Amniotic stem cell (primary cell): ENCODE measurements at places on chromosomes 7 and 10.

DNA sequence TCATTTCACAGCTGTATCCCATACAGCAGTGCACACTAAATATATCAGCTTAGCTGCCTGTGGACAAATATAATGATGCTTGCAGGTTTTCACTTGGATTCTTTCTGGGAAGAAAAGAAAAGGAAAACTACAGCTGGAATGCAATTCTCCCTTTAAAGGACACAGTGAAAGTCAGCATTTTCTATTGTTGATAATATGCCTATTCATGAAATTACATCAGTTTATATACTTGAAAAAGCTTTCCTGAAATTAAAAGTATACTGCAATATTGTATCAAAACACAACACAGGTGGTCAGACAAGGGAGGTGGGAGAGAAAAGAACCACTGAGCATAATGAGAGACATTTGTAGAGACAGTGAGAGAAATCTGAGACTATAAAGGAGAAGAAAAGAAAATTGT, 20.3 kb downstream of the THSD7A start:
- DNase-seq: no peak

DNA sequence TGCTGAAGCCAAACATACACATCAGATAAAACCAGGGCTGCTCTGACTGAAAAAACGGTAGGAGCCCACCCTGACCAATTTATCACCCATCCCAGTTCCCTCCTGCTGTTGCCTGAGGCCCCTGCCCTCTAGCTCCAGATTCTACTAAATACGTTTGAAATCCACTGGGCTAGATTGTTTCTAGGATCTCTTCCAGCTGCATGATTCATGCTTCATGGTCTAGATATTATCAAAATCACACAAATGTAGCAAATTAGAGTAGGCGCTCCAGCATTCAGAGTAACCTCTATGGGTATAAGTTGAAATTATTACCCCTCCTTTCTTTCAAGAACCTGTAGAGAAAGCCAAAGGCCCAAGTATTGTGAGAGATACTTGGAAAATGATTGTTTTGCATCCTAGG, 151.2 kb upstream of the FAM13C start:
- no peak for DNase-seq

DNA sequence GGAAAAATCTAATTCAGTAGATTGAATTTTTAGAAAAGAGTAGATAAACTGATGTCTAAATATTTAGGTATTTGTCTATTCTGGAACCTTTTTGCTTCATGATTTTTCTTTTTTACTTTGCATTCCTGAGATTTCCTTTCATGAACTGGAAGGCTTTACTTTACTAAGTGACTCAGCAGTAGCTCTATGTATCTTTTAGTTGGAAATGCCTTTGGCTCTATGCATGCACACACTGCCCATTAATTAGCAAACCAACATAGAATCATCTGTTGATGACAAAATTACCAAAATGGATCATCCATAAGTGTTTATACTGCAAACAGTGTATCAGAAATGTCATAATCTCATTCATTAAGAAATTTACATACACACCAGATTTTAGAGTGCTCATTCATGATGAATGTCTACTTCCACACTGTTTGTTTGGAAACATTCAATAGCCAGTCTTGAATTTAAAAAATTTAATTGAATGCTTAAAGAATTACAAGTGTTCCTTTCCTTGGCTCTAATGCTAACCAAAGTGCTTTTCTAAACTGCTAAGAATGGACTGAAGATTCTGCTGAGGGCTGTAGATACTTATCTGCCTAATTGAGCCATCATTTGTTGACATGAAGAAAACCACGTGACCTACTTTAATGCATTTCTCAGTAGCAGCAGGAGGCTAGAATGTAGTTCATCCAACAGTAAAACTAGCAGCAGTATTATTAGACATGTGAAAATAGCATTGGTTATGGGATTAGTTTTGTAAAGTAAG, 282.0 kb downstream of the ADK start:
- DNase-seq: no peak

DNA sequence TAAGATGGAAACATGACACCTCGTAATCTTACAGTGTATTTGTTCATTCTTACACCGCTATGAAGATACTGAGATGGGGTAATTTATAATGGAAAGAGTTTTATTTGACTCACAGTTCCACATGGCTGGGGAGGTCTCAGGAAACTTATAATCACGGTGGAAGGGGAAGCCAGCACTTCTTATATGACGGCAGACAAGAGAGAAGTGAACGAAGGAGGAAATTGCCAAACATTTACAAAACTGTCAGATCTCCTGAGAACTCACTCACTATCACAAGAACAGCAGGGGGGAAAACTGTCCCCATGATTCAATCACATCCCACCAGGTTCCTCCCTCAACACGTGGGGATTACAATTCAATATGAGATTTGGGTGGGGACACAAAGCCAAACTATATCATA, 282.3 kb downstream of the HGF start:
- no peak for DNase-seq

DNA sequence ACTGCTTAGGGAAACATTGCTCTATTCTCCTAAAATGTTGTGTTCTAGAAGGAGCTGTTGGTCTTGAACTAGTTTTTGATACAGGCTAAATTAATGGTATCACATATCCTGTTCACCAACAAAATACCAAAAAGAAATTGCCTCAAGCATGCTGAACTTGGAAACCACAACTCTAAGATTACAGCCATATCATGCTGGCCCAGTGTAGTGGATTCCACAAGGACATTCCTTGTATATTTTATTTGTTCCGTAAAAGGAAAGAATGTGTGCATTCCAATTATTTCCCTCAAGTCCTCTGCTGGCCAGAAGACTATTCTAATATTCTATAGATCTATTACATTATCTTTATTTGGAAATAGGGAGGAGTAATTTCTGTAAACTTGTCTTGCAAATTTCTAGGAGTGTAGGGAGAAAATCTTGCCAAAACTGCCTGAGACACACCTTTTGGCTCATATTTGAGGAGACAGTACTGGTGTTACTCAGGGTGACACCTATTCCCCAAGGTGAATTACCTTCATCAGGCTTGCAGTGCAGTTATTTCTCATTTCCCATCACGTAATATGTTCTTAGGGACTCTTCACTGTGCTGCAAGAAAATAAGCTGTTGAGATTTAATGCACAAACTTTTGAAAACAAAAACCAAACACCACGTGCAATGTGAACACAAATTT, 1.9 kb upstream of the NEBL start:
- no peak for DNase-seq

DNA sequence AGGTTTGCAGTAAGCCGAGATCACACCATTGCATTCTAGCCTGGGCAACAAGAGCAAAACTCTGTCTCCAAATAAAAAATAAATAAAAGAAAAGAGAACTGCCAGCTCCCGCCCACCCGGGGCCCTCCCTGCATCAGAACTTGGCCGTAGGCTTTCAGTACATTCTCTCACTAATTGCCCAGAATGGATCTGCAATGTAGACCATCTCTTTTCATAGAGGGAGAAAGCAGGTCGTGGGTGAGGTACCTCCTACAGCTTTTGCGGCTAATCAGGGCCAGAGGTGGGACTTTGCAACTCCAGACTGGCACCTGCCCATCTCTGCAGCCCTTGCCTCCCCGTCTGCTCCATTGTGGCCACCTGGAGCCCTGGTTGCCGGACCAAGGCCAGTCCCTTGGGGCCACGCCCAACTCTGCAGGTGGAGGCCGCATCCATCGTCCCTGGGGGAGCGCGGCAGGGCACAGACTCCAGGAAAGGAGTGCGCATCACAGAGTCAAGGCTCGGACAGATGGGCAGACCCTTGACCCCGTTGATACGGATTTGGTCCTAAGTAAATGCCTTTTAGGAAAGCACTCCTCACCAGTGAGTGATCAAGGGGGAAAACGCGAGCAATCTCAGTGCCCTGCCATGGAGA, 179.1 kb upstream of the SH2B2 start:
- DNase-seq: no peak

GRCh38 chr7:98387544-98388226, 13.2 kb downstream of the BAIAP2L1 start:
- no peak for DNase-seq

DNA sequence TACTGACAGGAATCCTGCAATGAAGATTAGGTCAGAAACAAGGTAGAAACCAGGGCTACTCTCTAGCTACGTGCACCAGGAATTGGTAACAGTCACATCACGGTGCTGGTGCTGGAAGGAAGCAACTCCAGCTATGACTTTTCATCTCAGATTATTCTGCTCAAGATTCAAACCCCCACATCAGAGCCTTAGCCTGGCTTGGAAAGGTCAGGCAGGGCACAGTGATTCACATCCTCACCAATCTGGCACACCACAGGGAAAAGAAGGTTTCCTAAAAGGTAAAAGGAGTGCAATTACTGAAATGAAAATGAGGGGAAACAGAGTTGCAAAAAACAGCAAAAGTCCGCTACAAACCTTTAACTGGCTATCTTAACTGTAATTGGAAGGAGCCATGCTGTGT, 240.2 kb upstream of the NPSR1 start:
- no peak for DNase-seq

DNA sequence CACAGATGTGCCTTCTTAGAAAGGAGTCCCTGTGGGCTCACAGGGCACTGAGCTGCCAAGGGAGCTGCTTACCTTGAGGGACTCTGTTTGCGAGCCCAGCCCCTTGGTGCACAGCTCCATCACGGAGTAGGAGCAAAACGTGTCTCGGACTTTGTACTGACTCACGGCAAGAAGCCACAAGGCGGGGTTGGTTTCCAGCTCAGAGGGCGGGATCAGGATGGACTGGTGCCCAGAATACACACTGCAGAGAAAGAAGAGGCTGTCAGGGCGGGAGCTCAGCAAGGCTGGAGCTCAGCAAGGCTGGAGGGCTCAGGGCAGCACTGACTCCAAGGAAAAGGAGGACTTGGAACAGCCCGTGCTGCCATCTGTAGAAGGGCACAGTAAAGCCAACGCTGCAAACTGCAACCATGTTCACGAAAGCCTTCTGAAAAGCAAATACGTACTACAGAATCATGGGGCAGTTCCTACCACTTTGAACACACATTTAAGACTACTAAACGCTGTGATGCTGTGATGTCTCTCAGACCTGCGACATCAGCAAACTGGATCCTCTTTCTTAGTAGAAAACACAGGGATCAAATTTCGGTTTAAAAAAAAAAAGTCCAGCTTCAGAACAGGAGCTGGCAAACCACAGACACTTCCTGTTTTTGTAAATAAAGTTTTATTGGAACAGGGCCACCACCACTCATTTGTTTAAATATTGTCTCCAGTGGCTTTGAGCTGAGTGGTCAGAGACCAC, 194.3 kb downstream of the ZMYND11 start:
- peak; percentile 89 for DNase-seq

DNA sequence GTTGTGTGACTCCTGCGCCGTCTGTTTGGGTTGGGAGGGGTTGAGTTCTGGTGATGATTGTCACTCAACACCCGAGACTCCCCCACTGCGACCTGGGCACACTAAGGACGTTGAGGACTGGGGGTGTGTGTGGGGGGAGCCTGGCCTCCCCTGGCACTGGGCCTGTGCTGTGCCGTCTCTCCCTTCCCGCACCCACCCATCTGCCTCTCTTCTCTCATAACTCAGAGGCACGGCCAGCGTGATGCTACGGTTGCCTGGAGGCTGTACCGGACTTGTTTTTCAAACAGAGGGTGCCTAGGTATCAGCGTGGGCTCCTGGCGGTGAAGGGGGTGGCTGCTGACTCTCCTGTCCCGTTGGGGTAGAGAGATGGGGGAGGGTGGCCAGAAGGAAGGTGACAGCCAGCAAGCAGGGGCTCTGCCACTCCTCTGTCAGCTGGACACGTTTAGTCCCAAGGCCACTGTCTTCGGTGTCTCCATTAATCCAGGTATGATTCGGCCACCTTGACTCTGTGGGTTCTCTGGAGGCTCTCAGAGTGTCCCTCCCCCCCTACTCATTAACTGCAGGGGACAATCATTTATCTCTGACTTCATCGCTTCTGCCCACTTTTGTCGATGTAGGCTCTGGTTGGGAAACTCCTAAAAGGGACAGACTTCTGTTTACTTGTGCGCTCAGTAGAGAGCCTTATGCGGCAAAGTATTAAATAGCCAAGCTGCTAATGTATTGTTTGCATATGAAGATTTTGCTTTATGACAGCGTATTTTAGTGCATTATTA, 56.5 kb upstream of the PFKFB3 start:
- no peak for DNase-seq

DNA sequence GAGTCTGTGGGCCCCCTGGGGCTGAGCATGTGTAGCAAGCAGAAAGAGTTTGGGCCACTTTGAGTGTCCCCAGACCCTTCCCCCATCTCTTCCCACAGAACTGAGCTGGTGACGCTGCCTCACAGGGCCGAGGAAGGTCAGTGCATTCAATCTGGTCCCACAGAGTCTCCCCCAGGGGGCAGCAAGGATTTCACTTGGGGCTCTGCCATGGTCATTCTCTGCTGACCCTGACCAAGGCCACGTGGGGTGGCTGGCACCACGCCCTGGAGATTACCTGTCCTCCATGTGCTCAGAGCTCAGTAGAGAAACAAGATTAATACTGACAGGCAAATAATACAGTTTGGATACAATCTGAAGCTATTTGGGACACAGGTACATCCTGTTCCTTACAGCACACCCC, 30.2 kb downstream of the ADRA2A start:
- no peak for DNase-seq

- no peak for DNase-seq
These were observed 27.1 kb upstream of the KCNMA1 start for GRCh38 chr10:77664696-77665095.

GRCh38 chr7:98046816-98047215, 56.8 kb upstream of the OCM2 start:
- DNase-seq: no peak

DNA sequence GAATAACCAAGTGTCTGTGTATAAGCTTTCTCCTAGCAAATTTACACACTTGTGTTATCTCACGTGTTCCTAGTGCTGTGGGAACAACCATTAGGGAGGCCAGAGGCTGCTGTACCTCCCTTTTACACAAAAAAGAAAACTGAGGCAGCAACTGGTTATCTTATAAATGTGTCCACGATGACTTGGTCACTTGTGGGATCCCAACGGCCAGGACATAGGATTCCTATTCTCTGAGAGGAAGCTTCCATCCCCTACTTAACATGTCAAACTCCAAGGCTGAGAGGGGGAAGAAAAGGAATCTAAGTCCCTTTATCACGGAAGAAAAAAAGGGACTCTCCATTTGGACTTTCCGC, 484 bp downstream of the ZNF438 start:
- no peak for DNase-seq

DNA sequence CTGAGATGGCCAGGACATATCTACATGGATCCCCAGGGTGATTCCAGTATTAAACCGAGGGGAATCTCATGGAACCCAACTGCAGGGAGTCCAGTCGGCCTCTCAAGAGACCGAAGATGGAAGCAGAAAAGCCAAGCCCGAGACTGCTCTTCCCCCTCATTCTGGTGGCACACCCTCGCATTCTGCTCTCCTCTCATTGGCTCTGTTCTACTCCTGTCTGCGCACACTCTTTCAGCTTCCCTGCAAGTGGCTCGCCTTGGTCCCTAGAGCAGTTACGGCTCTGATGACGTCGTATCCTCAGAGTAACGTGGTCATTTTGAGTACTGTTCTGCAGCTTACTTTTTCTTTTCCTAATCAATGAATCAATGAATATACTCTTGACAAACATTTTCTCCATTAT, 72.6 kb upstream of the RHEB start:
- DNase-seq: no peak

- DNase-seq: no peak
These were observed 426.5 kb upstream of the AKR1E2 start for GRCh38 chr10:4399556-4399955.
